ENCODE measurements at places on chromosomes 5 and 9.

- no peaks in the 10 kb centered on the region for H3K27me3 ChIP-seq
- H3K36me3 ChIP-seq: peaks cover 4% of the 10 kb centered on the region
- no peak overlapping the region for H3K27ac ChIP-seq
These were observed 32.0 kb downstream of the SLC46A2 start for GRCh38 chr9:112858625-112859147.

DNA sequence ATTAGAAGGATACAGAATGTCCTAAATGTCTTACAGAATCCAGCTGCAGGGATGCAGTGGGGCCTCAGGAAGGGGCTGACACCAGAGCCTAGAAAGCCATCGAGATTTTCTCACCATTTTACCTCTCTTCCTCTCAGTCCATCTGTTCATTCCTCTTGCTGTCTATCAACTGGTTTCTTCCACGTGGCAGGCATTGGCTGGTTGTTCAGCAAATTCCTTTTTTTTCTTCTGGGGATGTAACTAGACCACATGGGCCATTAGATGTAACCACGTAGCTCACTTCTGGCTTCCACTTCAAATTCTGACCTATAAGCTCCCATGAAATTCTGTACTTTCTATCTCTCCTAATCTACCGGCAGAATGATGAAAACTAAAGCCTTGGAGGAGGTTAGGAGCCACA, 93.6 kb upstream of the MTAP start:
- H3K36me3 ChIP-seq: no peaks in the 10 kb centered on the region
- H3K4me1 ChIP-seq: no peaks in the 10 kb centered on the region
- H3K27ac ChIP-seq: no peak overlapping the region
- H3K4me3 ChIP-seq: no peak overlapping the region
- no peaks in the 10 kb centered on the region for H3K27me3 ChIP-seq

- H3K27ac ChIP-seq: peak overlapping the region; percentile 65
- DNase-seq: no peak
- no peaks in the 10 kb centered on the region for H3K36me3 ChIP-seq
- no peak overlapping the region for H3K4me3 ChIP-seq
- H3K27me3 ChIP-seq: no peaks in the 10 kb centered on the region
These were observed 6.9 kb upstream of the EGR1 start for GRCh38 chr5:138458384-138458783.

GRCh38 chr5:80921026-80921425, 39.1 kb upstream of the RASGRF2 start:
- DNase-seq: no peak
- H3K27me3 ChIP-seq: no peaks in the 10 kb centered on the region
- H3K4me3 ChIP-seq: no peak overlapping the region
- H3K36me3 ChIP-seq: no peaks in the 10 kb centered on the region

DNA sequence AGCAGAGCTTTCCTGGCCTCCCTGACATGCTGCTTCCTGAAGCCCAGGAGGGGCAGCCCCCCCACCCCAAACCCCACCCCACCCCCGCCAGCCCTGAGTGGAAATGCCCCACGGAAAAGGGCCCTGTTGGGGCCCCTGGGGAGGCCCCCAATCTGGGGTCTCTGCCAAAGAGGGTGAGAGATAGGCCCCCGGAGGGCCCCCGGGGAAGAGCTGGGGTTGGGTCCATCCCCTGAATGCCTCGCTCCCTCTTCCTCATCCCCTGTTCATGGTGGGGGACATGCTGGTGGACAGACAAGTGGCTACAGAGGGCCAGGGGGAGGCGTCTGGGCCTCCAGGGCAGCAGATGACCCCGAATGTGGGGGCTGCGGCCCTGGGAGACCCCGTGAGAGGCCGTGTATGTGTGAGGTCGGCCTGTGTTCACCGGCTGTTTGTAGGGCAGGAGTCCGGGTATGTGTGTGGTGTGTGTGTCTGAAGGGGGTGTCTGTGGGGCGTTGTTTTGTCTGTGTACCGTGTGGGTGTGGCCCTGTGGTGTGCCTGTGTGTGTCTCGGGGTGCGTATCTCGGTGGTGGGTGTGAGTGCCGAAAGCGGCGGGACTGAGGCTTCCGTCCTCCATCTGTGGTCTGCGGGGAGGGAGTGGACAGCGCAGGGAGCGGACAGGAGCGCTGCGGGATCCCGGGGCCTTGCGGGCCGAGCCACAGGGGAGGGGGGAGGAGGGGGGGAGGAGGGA, 11.3 kb downstream of the C9orf50 start:
- no peaks in the 10 kb centered on the region for H3K36me3 ChIP-seq
- peak overlapping the region; percentile 66 for H3K27ac ChIP-seq
- peak overlapping the region; percentile 34 for H3K4me3 ChIP-seq
- DNase-seq: peak; percentile 62
- peaks cover 32% of the 10 kb centered on the region for H3K27me3 ChIP-seq

DNA sequence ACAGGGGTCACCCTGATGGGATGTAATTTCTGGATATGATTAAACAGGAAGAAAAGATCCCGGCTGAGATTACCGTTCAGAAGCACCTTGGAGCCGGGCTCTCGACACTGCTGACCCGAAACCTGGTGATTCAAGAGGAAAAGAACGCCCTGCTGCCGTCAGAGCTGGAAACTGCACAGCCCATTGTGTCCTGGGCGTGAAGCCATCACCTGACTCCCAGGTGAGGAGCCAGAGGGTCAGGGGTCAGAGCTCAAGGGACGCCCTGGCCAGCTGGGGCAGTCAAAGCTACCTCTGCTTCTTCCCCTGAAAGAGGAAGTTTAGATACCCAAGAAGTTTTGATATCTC, 17.8 kb upstream of the SLC12A7 start:
- H3K27ac ChIP-seq: no peak overlapping the region
- no peak for DNase-seq
- no peaks in the 10 kb centered on the region for H3K4me1 ChIP-seq
- H3K36me3 ChIP-seq: no peaks in the 10 kb centered on the region
- H3K4me3 ChIP-seq: no peak overlapping the region

DNA sequence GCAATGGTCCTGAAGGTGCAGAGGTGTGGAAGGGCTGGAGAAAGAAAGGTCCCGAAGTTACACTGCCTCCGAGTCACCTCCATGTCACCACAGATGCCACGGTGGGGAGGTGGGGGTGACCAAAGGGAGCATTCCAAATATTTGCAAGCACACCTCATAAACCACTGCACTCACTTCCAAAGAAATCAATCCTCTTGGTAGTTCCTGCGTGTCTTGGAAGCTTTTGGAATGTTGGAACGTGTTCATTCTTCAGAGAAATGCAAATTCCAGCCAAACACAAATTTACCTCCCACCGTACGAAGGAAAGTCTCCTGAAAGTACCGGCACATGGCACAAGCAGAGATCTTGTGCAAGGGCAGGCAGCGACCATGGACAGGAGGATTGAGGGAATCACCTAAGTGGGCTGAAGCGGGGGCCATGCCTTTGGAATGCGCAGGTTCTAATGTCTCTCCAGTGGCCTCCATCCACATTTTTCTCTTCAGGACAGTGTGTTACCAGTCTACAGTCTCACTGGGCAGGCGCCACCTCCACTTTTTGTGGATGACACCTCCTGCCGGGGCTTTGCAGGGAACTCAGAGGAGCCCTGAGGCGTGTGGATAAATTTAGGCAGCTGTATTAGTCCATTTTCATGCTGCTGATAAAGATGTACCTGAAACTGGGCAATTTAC, 54.0 kb downstream of the NSUN2 start:
- H3K4me3 ChIP-seq: no peak overlapping the region
- peaks cover 6% of the 10 kb centered on the region for H3K27me3 ChIP-seq
- DNase-seq: no peak

DNA sequence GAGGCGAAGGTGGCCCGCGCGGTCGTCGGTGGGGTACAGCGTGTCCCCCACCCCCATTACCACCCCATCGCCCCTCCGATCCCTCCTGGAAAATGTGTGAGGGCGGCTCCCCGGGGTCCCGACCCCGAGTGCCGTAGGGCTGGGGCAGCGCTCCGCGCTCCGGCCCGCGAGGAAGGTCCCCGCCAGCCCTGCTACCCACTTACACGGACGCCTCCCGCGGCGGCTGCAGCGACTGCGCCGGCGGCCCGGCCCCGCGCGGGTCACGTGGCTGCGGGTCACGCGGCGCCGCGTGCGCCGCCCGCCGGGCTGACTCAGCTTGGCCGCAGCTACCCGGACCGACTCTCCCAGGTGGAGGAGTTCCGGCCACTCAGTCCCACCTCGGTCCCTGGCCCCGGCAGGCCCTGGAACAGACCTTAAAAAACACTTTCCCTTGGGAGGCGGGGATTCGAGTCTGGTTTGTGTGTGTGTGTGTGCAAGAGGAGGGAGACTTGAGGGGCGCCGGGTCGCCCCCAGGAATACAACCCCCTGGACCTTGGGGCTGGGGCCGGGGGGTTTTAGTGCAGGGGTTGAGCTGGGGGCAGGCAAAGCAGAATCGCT, at the start of gene GNPDA1:
GNPDA1 (minus strand) TSS at position 236 of the 597 bp plus-strand sequence. CDS start 992 bp downstream, outside the sequence.
- no peaks in the 10 kb centered on the region for H3K36me3 ChIP-seq
- DNase-seq: peak; percentile 55
- no peaks in the 10 kb centered on the region for H3K27me3 ChIP-seq
- peaks cover 23% of the 10 kb centered on the region for H3K4me1 ChIP-seq

- H3K36me3 ChIP-seq: no peaks in the 10 kb centered on the region
- H3K4me1 ChIP-seq: no peaks in the 10 kb centered on the region
- DNase-seq: no peak
- no peaks in the 10 kb centered on the region for H3K27me3 ChIP-seq
These were observed 136.2 kb upstream of the TRIM32 start for GRCh38 chr9:116550696-116551436.

- peaks cover 5% of the 10 kb centered on the region for H3K36me3 ChIP-seq
- H3K4me3 ChIP-seq: no peak overlapping the region
- H3K27me3 ChIP-seq: no peaks in the 10 kb centered on the region
- H3K27ac ChIP-seq: no peak overlapping the region
- no peak for DNase-seq
These were observed 100.4 kb downstream of the ANKH start for GRCh38 chr5:14771189-14771588.

GRCh38 chr5:173341961-173342430, 13.8 kb upstream of the STC2 start:
- DNase-seq: no peak
- no peak overlapping the region for H3K4me3 ChIP-seq
- no peaks in the 10 kb centered on the region for H3K4me1 ChIP-seq
- no peak overlapping the region for H3K27ac ChIP-seq
- H3K36me3 ChIP-seq: no peaks in the 10 kb centered on the region

DNA sequence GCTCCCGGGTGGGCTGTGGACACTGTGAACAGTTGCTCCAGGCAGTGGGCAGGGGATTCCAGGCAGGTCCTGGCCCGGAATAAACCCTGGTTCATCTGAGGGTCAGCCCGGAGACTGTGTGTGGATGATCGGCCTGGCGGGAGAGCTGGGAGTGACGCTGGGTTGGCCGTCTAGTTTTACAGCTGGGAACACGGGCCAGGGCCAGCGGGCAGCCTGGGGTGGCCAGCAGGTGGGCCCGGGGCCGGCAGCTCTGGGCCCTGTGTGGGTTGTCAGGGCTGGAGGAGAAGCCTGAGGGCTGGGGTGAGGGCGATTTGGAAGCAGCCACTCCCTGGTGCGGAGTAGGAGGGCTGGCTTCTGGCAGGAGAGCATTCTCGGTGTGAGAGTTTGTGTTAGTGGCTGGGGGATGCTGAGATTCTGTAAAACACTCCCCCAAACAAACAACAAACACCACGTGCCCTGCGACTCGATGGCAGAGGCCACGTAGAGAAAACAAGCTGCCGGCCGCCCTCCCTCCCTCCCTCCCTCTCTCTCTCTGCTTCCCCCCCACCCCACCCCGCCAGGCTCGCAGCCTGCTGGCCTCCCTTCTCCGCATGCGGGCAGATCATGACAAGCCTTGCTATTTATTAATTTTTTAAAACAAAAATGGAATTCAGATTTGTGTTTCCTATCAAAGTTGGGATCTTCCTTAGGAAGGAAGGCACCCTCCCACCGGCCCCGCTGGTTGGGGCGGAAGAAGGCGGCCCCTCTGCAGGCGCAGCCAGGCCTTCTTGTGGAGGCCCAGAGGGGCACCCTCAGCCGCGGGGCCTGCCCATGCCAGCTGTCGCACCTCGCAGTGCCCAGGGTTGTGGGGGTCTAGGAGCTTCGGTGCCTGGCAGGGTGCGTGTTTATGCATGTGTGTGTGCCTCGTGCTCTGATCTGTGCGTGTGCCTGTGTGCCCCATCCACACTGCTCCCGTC, 49.5 kb downstream of the RXRA start:
- H3K4me1 ChIP-seq: peaks cover 20% of the 10 kb centered on the region
- H3K27me3 ChIP-seq: no peaks in the 10 kb centered on the region
- no peaks in the 10 kb centered on the region for H3K36me3 ChIP-seq
- no peak overlapping the region for H3K27ac ChIP-seq
- H3K4me3 ChIP-seq: no peak overlapping the region
- DNase-seq: no peak

All from T-cell (primary cell).